ENCODE measurements at places on chromosomes 5 and 9.

GRCh38 chr9:117080765-117081390, 334.0 kb downstream of the ASTN2 start:
- no peak for DNase-seq

GRCh38 chr5:78887384-78888118, 97.6 kb downstream of the ARSB start:
- DNase-seq, result peak; percentile 74

DNA sequence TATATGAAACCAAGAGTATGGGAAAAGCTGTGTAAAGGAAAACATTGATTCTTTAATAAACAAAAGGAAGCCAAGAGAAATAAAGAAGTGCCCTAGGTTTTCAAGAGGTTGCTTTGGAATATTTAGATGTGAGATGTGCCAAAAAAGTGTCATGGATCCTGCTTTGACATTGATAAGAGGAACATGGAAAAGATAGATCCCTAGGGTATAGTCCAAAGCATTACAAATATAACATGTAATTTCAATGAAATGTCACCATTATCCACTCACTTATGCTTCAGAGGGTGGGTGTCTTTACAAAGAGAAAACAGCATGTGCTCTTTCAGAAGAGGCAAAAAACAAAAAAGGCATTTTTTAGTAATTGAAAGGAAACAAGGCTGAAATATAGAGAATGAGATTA, 1196.7 kb downstream of the EFNA5 start:
- no peak for DNase-seq

GRCh38 chr5:138438724-138439476, at the start of gene REEP2:
REEP2 (plus strand) TSS chr5:138439057; CDS start chr5:138439209, 152 bp downstream.
- peak; percentile 60 for DNase-seq

- no peak for DNase-seq
These were observed 4.6 kb downstream of the CCT5 start for GRCh38 chr5:10254686-10255085.

GRCh38 chr5:32020946-32021345, 153.2 kb downstream of the GOLPH3 start:
- no peak for DNase-seq

- DNase-seq, result no peak
These were observed 327.6 kb downstream of the ACTL7B start for GRCh38 chr9:108528231-108528630.

- no peak for DNase-seq
These were observed 57.6 kb downstream of the FAM81B start for GRCh38 chr5:95448789-95449188.

- no peak for DNase-seq
These were observed 25.6 kb downstream of the C5orf15 start for GRCh38 chr5:133942614-133943474.

DNA sequence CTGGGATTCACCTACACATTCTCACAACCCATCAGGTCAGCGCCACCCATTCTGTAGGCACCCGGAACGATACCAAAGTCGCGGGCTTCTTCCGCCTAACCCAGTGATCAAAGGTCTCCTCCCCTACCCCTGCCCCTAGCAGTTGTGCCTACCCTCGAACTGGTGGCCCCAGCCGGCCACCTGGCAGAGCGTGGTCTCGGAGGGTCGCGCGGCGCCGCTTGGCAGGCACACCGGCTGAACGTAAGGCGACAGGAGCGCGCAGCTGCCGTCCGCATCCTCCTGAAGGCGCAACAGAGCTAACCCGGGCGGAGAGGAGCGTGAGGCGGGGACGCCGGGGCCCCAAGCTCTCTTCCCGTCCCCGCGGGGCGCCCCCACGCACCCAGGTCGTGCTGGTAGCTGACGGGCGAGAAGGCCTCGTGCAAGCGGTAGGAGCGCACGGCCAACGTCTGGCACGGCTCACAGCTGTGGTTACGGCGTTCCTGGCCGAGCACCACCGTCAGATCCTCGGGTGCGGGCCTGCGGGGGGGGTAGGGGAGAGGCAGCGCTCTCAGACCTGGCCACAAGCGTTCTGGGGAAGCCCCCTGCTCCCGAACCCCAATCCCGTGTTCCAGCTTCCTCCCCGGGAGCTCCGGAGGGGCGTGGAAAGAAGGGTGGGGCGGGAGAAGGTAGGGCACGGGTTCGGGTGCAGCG, 2.8 kb upstream of the PFN3 start:
- no peak for DNase-seq

GRCh38 chr9:123251324-123251723, 17.1 kb downstream of the STRBP start:
- DNase-seq, result no peak

GRCh38 chr9:21906881-21907280, 87.3 kb downstream of the CDKN2A start:
- DNase-seq, result no peak

DNA sequence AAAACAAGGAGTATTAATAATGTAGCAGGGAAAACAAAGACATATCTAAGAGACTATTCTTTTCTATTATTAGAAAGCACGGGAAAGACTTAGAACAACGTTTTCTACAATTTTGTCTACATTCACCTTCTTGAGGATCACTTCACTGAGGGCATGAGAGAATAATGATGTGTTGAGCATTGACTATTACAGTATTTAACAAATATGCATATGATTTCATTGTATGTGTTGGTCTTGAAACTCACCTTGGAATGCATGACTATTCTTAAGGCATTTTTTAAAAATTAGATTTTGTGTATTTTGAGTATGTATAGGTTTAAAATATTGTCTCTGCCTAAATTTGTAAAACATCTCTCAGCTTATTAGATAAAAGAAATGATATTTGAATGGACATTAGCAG, 1.2 kb downstream of the FSD1L start:
- DNase-seq, result no peak

DNA sequence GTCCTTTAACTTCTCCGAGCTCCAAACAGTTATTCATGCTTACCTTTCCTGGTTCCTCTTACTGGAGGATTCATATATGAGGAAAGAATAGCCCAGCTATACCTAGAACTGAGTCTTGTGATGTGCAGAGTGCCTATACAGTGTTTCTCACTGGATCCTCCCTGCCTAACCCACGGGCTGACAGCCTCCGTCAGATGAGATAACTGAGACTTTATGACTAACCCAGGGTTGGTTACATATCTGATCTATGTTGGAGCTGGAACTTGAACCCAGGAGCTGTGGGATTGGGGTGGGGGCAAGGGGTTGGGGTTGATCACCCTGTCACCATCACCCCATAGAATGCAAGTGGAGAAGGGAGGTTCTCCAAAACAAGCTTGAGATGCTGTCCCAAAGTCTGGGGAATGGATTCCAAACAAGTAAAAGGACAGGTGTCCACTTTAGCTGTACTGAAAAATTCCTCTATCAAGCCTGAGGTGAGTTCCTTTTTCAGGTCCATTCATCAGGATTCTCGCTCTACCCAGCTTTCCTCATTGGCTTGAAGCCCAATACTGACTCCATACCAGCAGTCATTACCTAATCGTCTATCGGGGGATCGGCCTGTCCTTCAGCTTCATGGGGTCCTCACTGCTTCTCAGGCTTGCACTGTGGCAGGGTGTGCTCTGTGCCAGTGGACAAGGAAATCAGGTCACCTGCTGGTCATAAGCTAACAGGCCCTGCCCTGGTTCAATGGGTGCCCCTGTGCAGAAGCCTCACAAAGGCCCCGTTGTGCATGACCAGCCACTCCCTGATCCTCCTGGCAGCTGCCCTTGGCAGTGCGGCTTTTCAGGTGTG, 100.6 kb downstream of the ARHGAP26 start:
- DNase-seq, result no peak

DNA sequence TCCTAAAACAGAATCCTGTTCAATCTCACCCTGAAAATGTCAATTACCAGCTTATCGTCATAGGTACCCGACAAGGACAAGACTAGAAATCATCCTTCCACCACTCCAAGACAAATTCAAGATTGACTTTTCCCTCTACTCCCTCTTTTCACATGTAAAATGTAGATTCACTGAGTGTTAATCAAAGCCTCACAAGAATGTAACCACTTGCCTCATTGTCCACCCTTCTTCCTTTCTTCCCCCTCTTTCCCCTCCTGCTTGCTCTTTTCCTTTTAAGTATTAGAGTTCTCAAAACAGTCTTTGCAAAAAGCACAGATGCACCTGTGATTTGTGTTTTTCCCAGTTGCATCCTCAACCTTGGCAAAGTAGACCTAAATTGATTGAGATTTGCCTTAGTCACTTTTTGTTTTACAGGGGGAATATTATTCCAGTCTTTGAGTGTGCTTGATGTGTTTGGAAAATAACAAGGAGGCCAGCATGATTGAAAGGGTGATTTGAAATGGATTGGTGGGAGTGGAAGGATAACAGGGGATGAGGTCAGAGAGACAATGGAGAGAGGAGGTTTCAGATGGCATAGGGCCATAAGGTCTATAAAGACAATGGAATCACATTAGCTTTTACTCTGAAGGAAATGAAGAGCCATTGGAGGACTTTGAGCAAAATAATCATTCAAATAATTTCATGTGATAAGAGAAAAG, 231.3 kb upstream of the TYRP1 start:
- no peak for DNase-seq

- DNase-seq, result peak; percentile 39
These were observed 20.0 kb downstream of the RNF44 start for GRCh38 chr5:176517053-176517661.

DNA sequence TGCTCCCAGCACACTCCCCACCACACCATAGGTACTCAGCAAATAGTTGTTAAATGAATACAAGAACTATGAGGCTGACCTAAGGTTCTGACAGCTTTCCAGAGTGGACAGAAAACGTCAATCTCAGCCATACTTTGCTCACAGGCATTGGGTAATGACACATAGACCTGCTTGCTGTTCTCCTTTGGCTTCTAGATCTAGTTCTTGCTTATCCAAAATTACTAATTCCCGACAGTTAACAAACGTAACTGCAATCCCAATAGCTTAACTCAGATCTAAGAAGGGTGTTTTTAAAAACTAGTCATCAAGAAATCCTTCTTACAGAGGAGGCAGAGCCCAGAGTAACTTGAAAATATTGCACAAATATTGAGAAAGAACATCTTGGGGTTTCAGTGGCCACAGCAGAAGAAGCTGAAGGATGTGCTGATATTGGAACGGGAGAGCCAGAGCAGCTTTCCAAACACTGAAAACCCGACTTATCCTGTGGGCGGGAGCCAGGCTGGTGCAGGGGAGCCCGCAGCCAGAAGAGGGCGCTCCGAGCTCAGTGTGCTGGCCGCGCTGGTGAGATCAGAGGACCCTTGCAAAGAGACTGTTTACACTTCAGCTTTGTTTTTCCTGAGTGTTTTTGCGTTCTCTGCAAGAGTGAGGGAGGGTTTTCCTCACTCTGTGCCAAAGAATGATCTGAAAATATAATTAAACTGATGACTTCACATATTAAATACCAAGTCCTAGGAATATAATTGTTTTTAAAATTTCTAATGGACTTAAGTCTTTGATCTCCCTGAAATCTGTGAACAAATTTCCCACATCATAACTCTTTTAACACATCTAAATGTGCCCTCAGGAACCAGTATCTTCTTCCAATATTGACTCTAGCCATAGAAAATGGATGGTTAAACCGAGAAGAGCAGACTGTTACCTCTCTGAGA, 30.3 kb downstream of the FGF1 start:
- DNase-seq, result peak; percentile 79

DNA sequence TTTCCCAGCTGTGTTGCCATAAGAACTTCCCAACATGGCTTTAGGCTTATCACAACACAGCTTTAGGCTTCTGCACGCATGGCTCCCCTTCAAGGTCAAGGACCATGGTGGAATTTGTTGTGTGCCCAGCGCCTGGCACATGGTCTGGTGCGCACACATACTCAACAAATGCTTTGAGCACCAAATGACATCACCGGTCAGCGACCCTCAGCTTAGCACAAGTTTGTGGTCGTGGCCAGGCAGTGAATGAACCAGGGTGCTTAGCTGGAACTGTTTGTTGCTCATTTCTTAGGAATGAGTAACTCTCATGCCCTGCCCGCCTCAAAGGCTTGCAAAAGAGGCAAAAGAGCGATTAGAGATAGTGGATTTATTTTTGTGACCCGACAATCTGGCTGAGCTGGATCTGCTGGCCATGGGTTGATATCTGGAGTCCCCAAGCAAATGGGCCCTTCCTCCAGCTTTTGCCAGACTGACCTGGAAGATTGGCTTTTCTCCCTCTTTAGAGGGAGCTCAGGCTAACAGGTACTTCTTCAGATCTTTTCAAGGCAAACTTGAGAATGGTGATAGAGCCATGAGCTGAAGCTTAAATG, 58.9 kb downstream of the DAP start:
- no peak for DNase-seq

- peak; percentile 20 for DNase-seq
These were observed 492 bp upstream of the FAM169A start for GRCh38 chr5:74866596-74867162.

DNA sequence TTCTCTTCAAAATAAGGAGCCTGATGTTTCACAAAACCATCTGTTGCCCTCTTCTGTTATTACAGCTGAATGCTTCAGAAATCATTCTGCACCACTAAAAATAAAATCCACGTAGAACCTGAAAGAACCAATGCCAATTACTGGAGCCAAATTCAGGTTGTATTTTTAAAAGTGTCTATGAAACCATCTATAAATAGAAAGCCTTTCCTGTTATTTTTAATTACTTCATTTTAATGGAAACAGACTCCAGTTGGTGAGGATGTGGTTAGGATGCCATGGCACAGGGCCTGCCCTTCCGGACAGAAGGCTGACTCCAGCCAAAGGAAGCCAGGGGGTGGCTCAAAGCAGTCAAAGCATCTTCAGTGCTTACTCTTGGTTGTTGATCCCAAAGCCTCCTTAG, 119.8 kb downstream of the TENT4A start:
- no peak for DNase-seq

DNA sequence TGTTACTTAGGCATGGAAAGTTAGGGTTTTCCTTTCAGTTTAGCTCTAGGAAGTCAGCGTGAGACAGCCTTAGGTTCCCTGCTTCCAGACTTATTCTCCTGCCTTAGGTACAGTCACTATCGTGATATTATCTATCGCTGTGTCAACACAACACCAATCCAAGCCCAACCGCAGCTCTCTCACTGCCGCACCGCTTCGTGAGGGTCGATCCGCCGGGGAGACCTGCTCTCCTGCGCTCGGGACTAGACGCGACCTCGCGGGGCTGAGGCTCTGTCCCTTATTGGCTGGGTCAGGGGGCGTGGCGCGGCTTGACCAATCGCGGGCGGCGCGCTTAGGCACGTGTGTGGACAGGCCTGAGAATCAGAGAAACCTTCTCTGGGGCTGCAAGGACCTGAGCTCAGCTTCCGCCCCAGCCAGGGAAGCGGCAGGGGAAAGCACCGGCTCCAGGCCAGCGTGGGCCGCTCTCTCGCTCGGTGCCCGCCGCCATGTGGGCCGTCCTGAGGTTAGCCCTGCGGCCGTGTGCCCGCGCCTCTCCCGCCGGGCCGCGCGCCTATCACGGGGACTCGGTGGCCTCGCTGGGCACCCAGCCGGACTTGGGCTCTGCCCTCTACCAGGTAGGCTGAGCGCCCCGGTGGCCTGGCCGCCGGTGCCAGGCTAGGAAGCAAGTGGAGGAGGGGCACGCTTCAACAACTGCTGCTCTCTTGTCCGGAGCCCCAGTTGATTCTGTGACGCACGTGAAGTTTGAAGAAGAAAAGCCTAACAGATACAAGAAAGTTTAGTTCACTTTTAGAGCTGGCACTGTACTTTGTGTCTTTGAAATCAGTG, at the start of gene MCCC2:
MCCC2 (plus strand) TSS at position 400 of the 825 bp plus-strand sequence; CDS start at position 486, 86 bp downstream.
- peak; percentile 95 for DNase-seq

DNA sequence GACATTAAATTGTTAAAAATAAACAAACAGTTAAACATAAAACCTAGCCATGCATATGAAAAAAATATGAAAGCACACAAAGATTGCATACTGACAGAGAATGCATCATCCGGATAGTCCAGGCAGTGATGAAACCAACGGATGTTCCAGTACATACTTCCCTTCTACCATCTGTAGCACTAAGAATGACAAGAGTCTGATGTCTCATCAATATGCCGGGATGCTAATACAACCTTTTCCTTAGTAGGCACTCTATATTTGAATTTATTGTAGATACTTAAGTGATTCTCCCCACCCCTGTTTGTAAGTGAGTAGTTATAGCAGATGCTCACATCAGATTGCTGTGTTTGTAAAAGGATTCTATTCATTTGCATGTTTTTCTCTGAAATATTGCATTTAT, 571.2 kb upstream of the WWC1 start:
- no peak for DNase-seq

Measured in KBM-7 (cell line).